ENCODE measurements at places on chromosomes 12 and 14.

DNA sequence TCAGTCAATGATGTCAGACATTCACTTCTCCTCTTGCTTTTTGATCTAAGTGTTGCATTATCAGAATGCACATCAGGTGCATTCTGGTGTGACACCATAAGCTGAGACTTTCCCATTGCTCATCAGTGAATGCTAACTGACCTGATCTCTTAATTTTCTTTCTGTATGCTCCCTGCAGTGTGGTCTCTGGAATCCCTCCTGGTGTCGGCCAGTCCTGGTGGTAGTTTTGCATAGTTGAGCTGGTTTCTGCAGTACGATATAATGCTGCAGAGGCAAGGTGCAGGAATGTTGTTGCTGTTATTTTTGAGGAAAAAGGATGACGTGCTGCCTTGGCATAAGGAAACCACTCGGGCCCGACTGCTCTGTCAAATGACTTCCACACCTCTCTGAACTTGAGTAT, 11.0 kb upstream of the SRP54 start:
- no peak for DNase-seq

GRCh38 chr14:90599748-90600507, 203.1 kb downstream of the CALM1 start:
- DNase-seq = no peak

GRCh38 chr12:50211392-50212070, 44.4 kb upstream of the CERS5 start:
- no peak for DNase-seq

- no peak for DNase-seq
Observed at GRCh38 chr14:79564371-79564770, 646.9 kb downstream of the DIO2 start.

DNA sequence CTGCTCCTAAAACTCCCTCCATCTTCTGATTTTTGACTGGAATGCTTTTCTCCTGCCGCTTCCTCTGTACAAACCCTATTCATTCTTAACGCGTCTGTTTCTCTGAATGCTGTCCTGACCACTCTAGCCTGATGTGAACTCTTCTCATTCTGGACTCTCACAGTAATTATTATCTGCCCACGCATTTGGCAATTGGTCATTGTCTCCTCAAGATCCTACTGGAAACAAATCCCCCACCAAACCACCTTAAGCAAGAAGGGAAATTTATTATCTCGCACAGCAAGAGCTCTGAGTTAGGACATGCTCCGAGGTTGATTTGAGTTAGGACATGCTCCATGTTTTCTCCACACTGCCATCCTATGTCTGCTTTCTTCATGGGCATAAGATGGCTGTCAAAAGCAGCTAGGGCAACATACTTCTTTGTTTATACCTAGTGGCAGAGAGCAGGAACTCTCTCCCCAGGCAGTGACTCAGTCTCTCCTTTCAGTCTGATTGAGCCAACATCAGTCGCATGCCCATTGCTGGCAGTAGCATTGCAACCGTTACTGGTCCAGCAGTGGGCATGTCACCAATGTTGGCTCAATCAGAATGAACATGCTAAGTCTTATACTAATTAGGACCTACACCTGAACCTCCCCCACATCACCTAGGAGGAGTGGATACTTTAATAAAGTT, 102.2 kb downstream of the SSPN start:
- DNase-seq = no peak

DNA sequence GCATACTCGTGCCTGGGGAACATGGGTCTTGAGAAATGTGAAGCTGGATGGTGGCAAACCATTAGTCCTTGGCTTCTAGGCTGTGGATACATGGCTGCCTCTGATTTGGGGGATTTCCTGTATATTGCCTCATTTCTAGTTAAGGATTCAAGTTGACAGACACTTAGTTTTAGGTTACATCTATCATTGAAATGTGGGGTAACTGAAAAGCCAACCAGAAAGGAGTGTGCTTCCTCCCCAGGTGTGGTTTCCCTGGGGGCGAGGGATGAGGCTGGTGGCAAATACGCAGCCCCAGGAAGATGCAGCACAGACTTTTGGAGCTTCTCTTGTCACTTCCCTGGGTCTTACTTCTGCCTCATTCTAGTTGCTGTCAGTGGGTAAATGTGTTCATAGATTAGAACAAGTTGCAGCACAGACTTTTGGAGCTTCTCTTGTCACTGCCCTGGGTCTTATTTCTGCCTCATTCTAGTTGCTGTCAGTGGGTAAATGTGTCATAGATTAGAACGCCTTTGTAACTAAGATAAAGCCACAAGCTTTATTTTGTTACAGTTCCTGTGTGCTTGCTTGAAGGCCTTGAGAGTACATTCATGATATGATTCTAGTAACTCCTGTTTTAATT, 85.1 kb downstream of the BORCS5 start:
- peak; percentile 56 for DNase-seq

- DNase-seq = no peak
Observed at GRCh38 chr12:45687081-45688015, 42.2 kb upstream of the ARID2 start.

DNA sequence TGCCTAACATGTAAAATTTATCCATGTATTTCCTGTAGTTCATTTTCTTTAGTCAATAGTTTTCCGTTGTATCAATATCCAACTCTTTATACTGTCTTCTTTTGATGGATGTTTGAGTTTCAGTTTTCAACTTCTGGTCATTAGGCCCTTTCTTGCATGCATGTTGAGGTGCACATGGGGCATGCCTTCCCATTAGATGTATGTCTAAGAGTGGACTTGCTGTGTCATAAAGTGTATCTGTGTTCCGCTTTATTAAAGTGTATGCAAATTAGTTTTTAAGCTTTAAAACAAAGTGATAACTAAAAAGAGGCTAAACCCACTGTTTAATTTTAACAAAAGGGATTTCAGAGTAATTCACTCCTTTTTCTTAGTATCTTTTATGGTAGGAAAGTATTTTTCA, 441.1 kb downstream of the PCNX1 start:
- no peak for DNase-seq

DNA sequence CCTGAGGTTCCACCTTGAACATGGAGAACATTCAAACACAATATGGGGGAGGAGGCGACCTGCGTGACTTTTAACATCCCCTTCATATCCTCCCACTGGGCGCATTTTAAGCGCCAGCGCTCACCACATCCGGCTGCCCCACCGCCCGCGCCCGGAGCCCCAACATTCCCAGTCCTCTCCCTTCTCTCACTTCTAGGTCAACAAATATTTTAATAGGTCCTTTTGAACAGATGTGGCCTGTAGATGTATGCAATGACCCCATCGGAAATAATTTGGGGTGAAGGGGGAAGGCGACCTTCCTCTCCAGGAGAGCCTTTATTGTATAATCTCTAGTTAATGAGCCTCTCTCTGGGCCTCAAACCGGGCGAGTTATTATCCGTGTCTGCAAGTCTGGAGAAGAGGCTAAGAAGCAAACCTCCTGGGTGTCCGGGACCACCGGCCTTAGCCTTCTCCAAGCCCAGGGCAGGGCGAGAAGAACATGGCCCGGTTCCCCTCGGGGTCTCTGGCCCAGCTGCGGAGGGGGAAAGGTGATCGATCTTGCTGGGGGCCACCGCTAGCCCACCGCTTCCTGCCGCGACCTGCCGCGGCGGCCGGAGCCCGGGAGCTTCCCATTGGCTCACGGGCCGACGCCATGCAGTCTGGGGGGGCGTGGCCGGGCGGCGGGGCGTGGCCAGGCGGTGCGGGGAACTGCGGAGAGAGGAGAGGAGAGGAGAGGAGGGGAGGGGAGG, 83.2 kb upstream of the HMGA2 start:
- peak; percentile 42 for DNase-seq

GRCh38 chr14:56057071-56057741, 61.0 kb upstream of the PELI2 start:
- DNase-seq = no peak

- DNase-seq = peak; percentile 87
Observed at GRCh38 chr14:101731187-101732080, 30.1 kb upstream of the PPP2R5C start.

- DNase-seq = no peak
Observed at GRCh38 chr12:113207613-113208040, 13.6 kb upstream of the TPCN1 start.

- DNase-seq = no peak
Observed at GRCh38 chr14:67622675-67623074, 3.0 kb downstream of the ARG2 start.

DNA sequence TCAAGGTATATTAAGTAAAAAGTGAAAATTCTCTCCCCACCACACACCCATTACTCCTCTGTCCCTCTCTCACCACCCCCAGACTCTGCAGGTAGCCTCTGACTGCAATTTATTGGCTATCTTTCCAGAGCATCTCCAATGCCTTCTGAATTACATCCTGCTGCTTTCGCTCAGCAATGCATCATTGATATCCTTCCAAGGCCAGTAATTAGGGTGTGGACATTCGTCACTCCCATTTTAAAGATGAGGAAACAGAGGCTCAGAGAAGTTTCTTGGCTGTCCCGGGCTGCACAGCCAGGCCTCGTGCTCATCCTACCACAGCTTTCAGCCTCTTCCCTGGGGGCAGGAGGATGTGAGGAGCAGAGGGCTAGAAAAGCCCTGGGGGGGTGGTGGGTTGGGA, 23.6 kb upstream of the PGF start:
- no peak for DNase-seq

- DNase-seq = no peak
Observed at GRCh38 chr12:52267266-52267665, 7.2 kb upstream of the KRT86 start.

DNA sequence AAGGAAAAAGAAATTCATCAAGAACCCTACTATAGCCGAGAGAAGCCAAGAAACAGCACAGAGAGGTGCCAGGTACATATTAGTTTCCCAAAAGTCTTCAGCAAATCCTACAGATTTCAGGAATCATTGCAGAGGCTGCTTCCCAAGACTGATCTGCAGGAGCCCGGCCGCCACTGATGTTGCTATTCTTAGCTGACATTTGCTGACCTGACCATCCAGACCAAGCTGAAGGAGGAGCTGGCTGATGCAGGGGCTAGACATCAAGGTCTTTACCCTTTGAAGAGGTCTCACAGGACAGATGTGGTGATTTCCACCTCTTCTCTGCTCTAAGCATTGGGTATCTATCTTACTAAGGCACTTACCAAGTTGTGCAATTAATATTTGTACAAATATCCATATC, 444.8 kb upstream of the SOX5 start:
- no peak for DNase-seq

- no peak for DNase-seq
Observed at GRCh38 chr14:31207287-31207754, 272 bp downstream of the HECTD1 start.

- DNase-seq = no peak
Observed at GRCh38 chr14:104264495-104265265, 126.3 kb downstream of the KIF26A start.

DNA sequence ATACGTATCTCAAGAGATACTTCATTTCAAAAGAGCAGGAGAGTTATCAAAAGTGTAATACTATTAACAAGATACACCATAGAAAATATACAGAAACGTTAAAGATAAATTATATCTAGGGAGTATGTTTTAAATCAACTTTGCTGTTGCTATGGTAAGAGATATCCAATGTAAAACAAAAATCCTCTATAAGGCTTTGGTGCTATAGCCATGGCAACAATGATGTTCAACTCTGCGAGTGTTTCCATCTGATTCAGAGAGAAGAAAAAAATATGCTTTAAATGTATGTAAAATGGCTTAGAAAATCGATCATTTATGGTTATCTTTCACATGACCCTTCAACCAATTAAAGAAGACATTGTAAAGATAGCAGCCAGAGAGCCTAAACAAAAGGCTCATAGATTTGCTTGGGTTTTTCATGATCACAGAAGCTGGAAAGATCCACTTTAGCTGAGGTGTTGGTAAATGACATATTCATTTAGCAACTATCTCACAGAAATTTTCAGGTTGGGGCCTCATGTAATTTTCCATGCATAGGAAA, 387.0 kb upstream of the GARIN6 start:
- DNase-seq = no peak

DNA sequence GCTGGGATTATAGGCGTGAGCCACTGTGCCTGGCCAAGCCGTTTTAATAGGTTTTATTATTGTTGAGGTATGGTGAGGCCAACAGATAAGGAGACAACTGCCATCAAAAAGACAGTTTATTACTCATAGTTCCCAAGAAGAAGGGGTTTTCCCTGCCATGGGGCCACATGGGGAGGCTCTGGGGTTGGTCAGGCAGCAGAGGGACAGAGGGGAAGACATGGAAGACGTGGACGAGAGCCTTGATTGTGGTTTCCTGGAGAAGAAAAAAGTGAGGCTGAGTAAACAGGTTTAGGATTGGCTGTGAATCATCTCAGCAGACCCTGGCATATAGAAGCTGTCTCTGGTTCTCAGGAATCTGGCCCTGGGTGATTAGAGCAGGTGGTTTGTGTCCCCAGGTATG, 69.9 kb downstream of the FOXN4 start:
- no peak for DNase-seq

DNA sequence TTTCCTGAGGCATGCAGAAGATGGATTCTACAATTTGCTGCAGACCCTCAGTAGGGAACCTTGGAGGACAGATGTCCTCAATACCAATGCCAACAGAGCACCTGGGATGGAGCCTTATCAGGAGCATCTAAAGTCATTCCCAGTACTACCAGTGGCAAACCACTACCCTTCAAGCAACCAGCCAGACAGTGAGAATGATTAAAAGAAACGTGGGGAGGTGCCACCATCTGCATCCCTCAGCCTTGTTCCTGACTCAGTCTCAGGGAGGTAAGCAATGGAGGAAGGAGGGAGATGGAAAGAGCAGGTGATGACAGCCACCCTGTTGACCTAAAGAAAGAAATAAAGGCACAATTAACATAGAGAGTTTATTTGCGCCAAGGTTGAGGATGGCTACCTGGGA, 175.2 kb upstream of the GRIN2B start:
- DNase-seq = no peak

DNA sequence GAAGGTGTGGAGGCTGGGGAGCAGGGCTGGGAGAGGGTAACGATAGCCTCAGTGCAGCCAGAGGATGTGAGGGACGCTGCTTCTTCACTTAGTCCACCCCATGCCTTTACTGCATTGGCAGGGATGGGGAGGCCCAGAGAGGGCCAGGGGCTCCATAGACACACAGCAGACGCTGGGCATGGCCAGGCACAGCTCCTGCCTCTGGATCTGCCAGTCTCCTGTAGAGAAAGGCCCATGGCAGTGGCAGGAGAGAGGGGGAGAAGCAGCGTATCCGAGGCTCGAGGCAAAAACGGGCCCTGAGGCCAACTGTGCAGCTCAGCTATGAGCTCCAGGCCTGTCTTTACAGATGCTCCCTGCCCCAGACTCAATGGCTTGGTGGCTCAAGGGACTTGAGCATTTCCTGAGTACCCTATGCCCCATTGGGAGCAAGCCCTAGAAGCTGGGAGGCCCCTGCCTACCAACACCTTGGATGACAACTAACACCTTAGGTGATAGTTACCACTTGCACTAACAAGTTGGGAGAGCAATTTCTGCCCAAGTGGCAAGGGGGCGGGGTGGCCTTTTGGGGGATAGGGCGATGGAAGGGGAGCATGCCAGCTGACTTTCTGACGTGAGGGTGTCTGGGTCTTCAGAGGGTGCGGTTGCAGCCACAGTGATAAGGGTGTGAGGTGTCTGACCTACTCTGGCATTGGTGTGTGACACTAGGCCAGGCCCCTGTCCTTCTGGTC, 5.0 kb upstream of the LBHD2 start:
- no peak for DNase-seq

DNA sequence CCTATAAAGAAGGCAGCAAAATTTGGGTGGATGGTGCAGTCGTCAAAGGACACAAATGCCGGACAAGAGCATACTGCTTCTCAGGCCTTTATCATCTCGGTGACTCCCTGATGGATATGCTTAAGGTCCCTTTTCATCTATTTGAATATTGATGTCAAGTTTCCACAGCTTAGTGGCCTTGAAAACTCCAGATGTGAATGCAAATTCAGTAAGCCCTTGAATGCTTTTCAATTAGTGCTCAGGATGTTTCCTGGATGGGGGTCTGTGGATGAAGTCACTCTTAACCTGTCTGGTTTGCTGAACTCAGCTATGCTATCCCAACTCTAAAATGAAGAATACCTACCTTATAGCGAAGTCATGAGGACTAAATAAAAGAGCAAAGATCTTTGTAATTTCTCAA, 10.7 kb downstream of the REM2 start:
- DNase-seq = no peak

Measured in activated naive CD4-positive, alpha-beta T cell treated with Interleukin-2 at 50 U/mL for 16 hours (primary cell).